ENCODE measurements at places on chromosomes 3 and 15.
A peak's percentile ranks its signal among the peaks of the same experiment; 100 is the strongest.

DNA sequence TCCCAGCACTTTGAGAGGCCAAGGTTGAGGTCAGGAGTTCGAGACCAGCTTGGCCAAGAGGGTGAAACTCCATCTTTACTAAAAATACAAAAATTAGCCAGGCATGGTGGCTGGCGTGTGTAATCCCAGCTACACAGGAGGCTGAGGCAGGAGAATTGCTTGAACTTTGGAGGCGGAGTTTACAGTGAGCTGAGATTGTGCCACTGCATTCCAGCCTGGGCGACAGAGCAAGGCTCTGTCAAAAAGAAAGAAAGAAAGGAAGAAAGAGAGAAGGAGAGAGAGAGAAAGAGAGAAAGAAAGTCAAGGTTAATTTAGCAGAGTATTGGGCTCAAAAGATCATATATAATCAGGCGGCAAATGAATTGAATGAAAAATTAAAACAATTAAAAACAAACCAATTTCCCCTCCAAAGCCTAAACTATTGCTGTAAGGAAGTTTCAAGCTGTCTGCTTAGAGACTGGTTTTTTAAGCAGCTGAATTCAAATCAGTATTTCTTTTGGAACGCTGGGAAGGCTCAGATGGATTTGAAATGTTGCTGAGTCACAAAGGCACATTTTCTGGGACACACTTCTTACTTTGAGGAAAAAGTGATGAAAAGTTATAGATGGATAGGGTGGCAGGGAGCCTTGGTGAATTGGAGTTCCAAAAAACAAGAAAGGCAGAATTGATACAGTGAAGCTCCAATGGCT is 81.3 kb upstream of the BHLHE40 start:
- peak; percentile 47 for DNase-seq

DNA sequence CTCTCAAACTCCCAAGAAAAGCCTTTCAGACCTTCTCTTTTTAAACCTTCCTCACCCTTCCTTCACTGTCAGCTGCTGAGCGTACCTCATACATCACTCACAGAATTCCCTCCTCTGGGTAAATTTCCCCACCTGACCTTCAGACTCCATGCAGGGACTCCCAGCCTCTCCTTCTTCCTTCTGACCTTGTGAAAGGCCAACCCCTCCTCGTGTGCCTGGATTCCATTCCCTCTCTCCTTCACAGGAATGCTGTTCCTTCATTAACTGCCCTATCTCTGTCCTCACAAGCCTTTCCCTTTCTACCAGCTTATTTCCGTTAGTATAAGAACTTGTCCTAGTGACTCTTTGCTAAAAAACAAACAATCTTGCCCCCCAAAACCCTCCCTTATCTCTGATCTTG is 69.7 kb upstream of the MME start:
- no peak for DNase-seq

GRCh38 chr3:50135964-50136363 is 19.2 kb upstream of the SEMA3F start:
- no peak for DNase-seq

DNA sequence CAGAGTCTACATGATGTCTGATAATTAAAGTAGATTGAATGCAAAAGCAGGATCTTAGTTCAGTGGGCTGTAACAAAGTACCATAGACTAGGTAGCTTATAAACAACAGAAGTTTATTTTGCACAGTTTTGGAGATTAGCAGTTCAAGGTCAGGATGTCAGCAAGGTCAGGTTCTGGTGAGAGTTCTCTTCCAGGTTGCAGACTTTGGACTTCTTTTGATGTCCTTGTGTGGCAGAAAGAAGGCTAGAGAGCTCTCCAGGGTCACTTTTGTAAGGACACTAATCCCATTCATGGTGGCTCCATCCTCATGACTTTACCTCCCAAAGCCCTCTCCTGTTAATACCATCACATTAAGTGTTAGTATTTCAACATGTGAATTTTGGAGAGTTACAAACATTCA is 12.1 kb downstream of the FYTTD1 start:
- DNase-seq: no peak

- DNase-seq: no peak
These were observed 2.2 kb upstream of the CCR5 start for GRCh38 chr3:46368569-46368968.

GRCh38 chr3:171257251-171258203 is 202.7 kb downstream of the TNIK start:
- peak; percentile 81 for DNase-seq

- no peak for DNase-seq
These were observed 201.8 kb downstream of the CACNA2D3 start for GRCh38 chr3:54324103-54324502.

DNA sequence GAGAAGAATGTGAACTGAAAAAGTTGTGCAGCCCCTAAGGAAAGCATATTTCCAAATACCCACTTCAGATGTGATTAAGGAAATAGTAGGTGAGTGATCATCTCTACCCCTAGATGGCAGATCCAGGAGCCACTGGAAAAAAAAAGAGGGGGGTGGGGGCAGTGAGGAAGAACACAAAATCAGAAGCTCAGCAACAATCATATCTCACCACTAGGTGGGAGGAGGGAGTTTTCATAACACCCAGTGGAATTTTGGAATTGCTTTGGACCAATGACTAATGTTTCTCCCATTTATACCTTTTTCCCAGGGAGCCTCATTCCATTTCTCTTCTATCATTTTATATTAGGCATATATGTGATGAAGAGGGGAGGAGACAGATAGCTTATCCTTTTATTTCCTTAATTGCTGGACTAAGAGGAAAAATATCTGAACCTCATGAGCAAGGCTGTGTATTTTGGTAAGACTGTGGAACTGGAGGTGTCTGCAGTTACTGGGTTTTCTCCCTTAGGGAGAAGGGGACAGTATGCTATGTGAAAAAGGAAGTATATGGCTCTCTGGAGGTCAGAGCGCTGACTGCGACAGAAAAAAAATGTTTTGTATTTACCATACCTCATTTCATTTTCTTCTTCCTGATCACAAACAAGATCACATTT is 363.4 kb downstream of the GAP43 start:
- peak; percentile 27 for DNase-seq

DNA sequence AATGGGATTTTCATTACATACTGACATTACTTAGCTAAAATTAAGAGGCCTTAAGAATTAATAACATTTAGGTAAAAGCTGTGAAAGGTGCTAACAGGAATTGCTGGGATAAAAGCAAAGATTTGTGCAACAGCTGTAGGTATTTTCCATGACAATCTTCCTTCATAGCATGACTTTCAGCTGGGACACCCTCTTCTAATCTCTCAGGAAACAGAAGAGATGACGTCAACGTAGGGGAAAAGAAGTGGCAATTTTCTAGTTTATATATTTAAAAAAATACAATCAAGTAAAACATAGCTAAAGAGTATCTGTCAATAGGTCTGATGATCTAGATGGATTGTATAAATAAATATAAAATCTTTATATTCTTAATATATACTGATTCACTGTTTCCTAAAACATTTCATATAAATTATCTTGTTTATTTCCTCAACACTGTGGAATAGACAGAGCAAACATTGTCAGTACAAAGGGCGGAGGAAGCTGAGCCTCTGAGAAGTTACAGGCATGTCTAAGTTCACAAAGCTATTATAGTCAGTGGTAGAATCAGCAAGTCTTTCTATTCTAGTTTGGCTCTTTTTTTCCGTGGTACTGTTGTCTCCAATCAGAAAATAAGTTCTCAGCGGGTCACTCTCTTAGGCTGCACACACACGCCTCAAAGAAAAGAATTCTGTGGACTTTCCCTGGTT is 217.0 kb downstream of the P3H2 start:
- DNase-seq: no peak

DNA sequence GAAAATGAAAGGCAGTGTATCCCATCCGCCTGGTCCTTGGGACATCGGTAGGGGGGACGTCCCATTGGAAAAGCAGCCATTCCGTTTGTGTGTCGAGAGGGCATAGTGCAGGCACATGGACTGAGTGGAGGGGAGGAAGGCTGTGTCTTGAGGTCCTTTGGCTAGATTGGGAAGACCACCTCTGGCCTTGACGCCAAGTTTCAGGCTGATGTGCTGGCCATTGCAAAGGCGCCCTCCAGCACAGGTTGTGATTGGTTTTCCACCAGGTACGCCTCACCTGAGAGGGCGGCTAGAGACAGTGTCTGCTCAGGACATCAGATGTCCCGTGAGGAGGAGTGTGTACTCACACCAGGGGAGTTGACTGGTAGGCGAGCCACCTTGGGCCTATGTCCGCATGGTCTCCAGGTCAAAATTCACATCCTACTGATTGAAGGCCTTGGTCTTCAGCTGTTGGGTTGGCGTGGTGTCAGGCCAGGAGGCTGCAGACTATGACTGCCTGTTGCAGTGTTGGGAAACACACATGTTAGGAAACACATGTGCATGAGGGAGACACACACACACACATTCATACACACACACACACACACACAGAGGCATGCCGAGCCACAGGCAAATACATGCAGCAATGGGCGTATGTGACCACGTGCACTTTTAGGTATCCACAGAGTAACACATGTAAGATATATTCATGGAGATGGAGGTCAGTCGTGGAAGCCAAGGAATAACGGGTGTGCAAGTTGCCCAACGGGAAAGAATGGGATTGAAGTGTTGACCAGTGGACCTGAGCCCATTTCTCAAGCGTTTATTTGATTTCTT is 98.4 kb downstream of the SNRPN start:
- no peak for DNase-seq

GRCh38 chr15:98143116-98143515 is 182.6 kb downstream of the ARRDC4 start:
- no peak for DNase-seq
